Upper lobe of right lung (tissue), 1 donor: ENCODE measurements at places on chromosomes 2 and 18. TPM values are rescaled to one million over a fixed set of nuclear protein-coding genes. Genes with fewer than 3 reads are reported as not detected.

Gene RAMP1
- 11.1 TPM for total RNA-seq

GRCh38 chr2:217417536-217417935, 557.7 kb upstream of the TNP1 start:
- no peak for DNase-seq

GRCh38 chr2:220168891-220169546, 541.6 kb downstream of the SLC4A3 start:
- no peak for DNase-seq

GRCh38 chr2:49226360-49226759, 72.0 kb upstream of the FSHR start:
- DNase-seq = no peak

- DNase-seq = no peak
Observed at GRCh38 chr2:8193146-8193545, 488.7 kb upstream of the ID2 start.

- DNase-seq = no peak
Observed at GRCh38 chr18:41967680-41968079, 12.6 kb downstream of the PIK3C3 start.

GRCh38 chr18:13400636-13401315, 182.2 kb downstream of the LDLRAD4 start:
- no peak for DNase-seq

Gene CAPN14
- 0.26 TPM for total RNA-seq

Gene ANO7
- 2.1 TPM for total RNA-seq

Gene PLA2R1
- total RNA-seq = 9.0 TPM

DNA sequence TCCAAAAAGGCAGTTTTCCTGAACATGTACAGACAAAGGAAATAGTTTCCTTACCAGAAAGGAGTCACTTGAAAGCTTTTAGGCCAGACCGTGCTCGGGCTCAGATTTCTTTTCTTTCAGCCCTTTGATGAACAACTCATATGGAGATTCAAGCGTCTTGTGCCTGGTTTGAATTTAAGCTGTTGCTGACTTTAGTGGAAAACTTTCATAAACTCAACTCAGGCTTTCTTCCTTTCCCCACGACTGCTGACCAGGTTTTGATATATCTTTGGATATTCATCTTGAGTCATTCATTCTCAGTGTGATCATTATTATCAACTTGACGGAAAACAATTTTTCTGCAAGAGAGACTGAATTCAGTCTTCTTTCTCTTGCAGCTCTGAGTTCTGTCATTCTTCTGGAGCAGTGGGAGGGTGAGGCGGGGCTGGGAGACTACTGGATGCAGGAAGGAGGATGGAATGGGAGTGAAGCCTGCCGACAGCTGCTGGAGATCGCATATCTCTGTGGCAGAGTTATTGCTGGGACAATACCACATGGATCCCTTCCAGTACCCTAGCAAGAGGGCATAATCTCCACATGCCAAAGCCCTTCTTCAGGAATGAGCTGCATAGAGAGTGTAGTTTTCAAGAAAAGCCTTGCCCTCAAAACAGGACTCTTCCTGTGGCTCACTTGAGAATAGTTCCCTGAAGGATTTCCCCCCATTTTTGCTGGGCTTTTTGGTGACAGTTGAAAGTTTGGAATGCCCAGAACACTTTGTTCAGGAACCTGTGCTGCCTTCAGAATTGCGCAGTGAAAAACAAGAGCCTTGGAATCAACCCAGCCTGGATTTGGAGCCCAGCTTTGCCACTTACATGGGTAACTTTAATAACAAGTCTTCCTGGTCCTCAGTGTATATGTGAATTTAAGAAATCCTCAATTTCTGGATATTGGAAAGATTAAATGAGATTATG, 364.4 kb downstream of the ZNF521 start:
- DNase-seq = no peak

Gene IL1B
- total RNA-seq = 11.5 TPM
